ENCODE measurements at places on chromosomes 5 and 9.
A peak's percentile ranks its signal among the peaks of the same experiment; 100 is the strongest.

DNA sequence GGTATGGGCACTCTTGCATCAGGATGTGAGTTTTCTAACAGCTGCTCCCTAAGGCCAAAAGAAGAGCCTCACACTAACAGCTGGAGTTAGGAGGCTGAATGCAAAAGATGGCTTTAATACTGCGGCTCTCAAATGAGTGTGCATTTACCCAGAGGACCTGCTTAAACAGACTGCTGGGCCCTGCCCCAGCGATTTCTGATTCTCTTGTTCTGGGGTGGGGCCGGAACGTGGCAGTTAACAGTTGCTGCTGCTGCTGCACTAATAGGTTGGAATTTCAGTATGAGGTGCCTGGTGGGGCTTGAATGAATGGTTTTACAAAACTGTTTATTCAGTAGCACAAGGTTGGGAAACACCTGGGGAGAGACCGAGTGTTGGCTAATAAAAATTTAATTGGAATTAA, 26.1 kb downstream of the HMGCR start:
- no peak for DNase-seq

DNA sequence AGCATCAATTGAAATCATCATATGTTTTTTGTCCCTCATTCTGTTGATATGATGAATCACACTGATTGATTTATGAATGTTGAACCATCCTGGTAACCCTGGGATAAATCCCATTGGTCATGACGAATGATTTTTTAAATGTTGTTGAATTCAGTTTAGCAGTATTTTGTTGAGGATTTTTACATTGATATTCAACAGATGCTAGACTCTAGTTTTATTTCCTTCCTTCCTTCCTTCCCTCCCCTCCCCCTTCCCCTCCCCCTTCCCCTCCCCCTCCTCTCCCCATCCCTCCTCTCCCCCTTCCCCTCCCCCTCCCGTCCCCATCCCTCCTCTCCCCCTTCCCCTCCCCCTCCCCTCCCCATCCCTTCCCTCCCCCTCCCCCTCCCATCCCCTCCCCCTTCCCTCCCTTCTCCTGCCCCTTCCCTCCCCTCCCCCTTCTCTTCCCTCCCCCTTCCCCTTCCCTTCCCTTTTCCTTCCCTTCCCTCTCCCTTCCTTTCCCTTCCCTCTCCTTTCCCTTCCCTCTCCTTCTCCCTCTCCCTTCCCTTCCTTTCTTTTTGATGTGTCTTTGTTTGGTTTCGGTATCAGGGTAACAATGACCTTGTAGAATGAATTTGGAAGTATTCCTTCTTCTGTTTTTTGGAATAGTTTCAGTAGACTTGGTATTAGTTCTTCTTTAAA, 142.8 kb downstream of the AP3B1 start:
- DNase-seq = no peak

DNA sequence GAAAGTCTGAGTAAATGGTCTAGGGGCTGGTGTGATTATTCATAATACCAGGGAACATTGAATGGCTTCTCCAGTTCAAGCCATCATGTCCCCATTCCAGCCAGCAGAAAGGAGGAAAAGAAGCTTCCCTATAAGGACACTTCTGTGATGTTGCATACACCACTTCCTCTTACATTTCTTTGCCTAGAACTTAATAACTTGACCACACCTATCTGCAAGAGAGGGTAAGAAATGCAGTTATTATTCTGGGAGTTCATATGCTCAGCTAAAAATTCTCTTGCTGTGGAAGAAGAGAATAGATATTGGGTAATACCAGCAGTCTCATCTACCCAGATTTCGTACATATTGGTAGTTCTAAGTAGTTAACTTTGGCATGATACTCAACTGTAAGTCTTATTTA, 166.1 kb downstream of the SLC28A3 start:
- no peak for DNase-seq

DNA sequence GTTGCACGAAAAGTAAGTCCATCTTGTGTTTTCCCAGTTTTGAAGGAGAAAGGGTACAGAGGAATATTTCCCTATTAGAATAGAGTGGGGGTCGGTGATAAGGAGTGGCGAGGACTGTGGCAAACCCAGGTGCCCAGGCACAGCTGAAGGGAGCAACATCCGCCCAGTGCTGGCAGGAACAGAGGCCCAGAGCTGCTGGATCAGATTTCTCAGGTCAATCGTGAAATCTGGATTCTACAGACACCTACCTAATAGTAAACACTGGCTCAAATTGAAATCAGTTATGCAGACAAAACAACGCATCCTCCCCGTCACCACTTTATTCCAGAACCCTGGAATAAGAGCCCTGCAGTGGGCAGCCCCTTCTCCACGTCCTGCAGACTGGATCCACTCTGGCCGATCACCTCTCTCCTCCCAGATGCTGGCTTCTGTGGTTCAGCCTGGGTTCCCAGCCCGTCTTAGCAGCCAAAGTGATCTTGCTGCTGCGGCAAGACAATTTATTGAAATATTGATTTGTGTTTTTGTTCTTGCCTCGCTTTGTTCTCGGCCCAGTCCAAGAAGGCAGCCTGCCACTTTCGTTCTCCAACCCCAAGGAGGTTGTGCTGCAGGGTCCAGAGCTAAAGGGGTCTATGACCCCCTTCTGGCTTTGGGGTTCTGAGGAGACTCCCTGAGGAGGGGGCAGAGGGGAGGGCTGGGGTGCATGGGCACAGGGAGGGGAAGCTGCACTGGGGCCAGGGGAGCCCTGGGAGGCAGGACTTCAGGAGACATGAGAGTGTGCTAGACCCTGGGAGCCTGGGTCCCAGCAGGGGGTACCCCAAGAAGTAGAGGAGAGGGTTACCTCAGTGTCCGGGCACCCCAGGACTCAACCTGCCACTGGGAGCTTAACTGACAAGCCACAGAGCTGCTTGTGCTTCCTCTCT, 103.3 kb downstream of the ZNF354C start:
- no peak for DNase-seq

GRCh38 chr9:117000834-117001233, 313.7 kb downstream of the TRIM32 start:
- DNase-seq = no peak

DNA sequence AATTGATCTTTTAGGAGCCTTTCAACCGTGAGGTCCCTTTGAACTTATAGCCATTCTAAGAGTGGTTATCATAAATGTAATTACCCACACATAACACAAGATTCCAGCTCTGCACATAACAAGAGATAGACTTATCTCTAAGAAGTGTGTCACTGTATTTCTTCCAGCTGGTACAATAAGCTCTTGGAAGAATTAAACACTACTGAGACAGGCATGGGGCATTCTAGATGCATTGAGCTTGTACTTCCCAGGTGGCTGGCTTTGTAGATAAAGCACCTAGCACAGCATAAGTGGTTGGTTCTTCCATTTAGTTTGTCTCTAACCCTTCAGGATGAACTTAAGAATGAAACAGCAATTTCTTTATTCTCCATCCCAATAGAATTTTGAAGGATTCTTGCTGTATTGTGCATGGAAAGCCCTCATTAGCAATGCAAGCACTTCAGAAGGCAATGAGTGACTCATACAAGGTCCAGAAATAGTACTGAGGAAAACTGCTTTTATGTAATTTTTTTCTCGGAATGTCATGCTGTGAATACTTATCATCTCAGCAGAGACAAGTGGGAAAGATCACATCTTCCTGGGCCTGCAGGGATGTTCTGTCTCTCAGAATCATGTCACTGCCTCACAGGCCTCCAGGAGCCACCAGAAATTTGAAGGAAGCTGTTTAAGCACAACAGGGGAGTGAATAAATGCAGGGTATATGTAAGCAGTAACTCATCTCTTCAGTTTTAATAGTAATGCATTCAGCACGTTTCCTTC, 91.1 kb upstream of the CD180 start:
- no peak for DNase-seq

DNA sequence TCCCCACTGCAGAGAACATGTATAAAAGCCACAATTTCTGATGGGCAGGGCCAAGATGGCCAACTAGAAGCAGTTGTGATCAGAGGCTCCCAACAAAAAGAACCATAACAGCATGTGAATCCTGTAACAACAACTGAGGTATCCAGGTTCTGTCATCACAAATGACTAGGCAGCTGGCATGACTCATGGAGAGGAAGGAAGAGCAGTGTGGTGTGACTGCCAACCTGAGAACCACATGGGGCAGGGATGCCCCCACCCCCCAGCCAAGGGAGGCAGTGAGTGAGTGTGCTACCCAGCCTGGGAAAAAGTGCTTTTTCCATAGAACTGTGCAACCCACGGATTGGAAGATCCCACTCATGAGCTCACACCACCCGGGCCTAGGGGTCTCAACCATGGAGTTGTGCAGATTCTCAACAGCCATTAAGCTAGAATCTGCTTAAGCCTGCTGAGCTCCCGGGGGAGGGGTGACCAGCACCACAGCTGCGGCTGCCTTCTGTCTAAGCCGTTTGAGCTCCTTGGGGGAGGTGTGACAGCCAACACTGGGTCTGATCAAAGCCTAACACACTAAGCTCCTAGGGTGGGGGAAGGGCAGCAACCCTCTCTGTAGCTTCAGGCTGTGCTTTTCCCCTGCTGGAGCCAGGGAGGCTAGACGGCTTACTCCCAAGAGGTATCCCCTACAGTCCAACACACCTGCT, 80.1 kb upstream of the DMAC1 start:
- DNase-seq = no peak

- no peak for DNase-seq
Measured at GRCh38 chr5:97019435-97020117, 83.7 kb downstream of the LNPEP start.

DNA sequence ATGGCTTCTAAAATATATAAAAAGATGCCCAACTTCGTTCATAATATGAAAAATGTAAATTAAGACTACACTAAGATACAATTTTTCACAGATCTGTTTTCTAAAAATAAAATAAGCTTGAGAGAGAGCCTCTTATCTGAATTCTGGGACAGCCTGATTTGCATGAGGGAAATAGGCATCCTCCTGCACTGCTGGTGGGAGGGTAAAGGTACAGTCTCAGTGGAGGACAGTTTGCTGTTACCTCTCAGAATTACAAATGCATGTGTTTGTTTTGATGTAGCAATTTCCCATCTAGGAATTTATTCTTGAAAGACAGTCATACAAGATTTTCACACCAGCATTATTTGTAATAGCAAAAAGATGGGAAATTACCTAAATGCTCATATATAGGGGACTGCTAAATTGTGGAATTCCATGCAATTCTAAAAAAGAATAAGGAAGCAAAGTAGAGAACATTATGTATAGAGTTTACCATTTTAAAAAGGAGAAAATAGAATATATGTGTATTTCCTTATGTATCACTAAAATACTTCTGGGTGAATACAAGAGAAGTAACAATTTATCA, 75.7 kb downstream of the ZSWIM6 start:
- DNase-seq = no peak

DNA sequence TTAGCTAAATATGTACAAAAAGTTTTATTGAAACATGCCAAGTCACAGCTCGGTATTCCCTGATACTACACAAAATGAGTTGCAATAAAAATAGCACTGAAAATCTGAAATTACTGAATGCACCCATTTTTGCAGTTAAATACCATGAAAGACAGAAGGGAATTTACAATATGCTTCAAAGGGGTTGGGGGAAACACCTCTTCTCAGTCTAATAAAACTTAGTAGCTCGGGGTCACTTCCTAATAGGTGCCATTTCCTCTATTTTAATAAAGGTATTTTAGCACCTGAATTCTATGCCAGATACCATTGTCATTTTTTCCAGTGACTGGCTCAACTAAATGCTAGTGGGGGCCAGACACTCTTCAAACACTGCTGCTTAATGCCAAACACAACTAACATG, 204.1 kb upstream of the MEF2C start:
- DNase-seq = no peak

DNA sequence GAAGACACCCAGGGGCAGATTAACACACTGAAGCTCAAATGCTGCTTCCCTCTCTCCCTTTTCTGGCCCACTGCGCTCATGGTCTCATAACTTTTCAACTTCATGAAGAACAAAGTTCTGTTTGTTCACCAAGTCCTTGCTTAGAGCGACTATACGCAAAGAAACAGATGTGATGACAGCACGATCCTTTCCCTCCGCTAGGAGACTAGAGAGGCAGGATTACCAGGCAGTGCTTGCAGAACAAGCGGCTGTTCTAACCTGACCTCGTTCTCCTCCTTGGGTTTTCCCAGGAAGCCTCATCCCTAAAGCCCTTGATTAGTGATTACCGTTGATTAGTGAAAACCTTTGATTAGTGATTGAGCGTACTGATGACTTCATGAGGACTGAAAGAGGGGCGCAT, 649.9 kb downstream of the IRX1 start:
- no peak for DNase-seq

GRCh38 chr5:178560911-178561310, 29.3 kb downstream of the COL23A1 start:
- no peak for DNase-seq

- DNase-seq = no peak
Measured at GRCh38 chr5:56170557-56170956, 62.6 kb downstream of the ANKRD55 start.

- DNase-seq = no peak
Measured at GRCh38 chr9:114935119-114935518, 4.7 kb upstream of the TNFSF8 start.

DNA sequence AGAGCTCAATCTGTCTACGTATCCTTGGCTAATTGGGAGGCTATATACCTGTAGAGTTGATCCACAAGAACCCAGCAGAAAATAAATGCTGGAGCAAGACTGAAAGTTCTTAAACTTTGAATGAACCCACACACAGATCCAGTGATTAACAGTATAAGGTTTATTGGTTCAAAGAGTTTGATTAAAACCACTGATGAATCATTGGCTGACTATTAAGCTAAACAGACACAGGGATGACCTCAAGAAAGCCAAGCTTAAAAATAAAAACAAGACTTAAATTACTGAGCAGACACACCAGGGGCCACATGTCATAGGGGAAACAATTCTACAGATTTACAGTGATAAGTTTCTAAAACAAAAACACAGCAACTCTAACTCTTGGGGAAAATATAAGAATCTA, 163.6 kb downstream of the SPATA31D1 start:
- DNase-seq = no peak

- no peak for DNase-seq
Measured at GRCh38 chr5:41921874-41922273, 3.2 kb upstream of the FBXO4 start.

GRCh38 chr5:137888863-137889759, at the start of gene PKD2L2:
TSS of gene PKD2L2 (plus strand) at chr5:137889457. CDS start at chr5:137889492, 35 bp downstream.
- DNase-seq = peak; percentile 80

- no peak for DNase-seq
Measured at GRCh38 chr5:143953851-143954250, 141.9 kb downstream of the HMHB1 start.

- DNase-seq = no peak
Measured at GRCh38 chr9:7500521-7500920, 299.1 kb downstream of the DMAC1 start.

DNA sequence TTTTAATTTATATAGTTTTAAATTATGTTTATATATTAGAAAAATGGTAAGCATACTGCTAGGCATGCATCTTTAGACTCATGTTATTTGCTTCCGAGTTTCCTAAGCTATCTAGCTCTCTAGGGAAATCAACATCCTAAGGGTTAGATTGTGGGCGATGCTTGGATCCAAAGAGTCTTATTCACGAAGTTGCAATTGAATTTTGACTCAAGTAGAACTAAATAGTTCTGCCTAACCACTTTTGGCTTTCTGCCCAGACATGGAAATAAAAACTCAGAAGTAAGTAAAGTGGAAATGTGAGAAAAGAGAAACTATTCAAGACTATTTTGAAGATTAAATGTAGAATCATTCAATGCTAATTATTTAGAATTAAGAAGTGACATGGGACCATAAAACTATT, 440.4 kb downstream of the CDH18 start:
- no peak for DNase-seq
